ENCODE measurements at places on chromosomes 5 and 9.

DNA sequence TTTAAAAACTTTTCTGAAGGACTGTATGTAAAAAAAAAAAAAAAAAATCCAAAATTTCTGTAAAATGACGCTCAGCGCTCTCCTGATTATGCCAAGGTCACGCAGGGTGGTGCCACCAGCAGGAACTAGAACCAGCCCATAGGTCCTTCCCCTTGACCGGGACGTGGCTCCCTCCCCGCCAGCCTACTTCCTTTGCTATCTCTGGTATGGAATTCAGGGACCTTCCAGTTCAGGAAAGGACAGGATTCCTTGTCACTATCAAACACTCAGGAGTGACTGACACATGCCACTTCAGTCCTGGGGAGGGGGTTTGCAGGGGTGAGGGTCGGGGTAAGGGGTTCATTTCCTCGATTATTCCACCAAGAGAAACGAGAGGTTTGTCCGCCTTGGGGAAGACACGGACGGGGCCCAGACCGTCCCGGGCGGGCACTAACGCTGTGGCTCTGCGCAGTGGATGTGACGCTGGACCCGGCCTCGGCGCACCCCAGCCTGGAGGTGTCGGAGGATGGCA is 18.8 kb downstream of the BTNL9 start:
- DNase-seq = no peak

GRCh38 chr5:169216866-169217265 is 84.1 kb downstream of the SLIT3 start:
- DNase-seq = no peak

GRCh38 chr5:181198905-181199519 is 6.0 kb downstream of the TRIM7 start:
- DNase-seq = no peak

DNA sequence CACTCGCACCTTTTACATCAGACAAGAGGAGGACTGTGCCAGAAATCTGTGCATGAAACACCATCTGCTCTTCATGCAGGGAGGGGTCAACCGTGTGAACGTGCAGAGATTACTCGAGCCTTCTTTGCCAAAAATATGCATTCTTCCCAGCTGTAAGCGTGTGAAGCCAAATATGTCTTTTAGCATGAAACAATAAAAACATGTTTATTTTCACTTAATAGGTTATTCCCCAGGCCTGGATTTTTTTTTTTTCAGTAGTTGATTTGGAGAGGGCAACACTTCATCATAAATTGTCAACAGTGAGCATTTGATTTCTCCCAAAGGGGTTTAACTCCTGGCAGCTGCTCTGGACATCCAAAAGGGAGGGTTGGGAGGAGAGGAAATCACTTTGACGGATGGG is 23.8 kb downstream of the PLAC8L1 start:
- DNase-seq = no peak

DNA sequence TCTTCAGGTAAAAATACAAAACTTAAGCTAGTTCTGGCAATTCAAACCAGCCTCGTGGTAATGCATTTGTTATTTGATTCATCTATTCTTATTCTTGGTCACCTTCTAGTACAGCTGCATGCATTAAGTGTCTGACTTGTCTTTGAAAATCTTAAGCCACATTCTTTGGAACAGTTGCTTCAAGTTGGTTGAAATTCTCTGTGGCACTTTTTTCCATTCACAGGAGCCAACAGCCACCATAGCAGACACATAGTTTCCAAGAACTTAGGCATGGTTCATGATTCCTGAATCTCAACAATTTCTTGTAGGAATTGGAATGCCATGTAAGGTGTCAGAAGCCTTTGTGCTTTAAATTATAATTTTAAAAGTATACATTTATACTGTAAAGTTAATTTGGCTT is 47.4 kb upstream of the MEF2C start:
- no peak for DNase-seq

GRCh38 chr9:83296123-83296522 is 233.2 kb upstream of the RASEF start:
- no peak for DNase-seq

- no peak for DNase-seq
Measured at GRCh38 chr5:12292610-12293204, 388.5 kb upstream of the CTNND2 start.

- no peak for DNase-seq
Measured at GRCh38 chr5:154779105-154779504, 23.9 kb downstream of the LARP1 start.

GRCh38 chr5:150057996-150058395 is 28.4 kb downstream of the CSF1R start:
- no peak for DNase-seq

GRCh38 chr9:120284821-120285220 is 295.1 kb downstream of the CDK5RAP2 start:
- DNase-seq = no peak

- no peak for DNase-seq
Measured at GRCh38 chr5:178069909-178070308, 43.4 kb upstream of the N4BP3 start.

- DNase-seq = no peak
Measured at GRCh38 chr9:14098486-14099180, 215.3 kb downstream of the NFIB start.

DNA sequence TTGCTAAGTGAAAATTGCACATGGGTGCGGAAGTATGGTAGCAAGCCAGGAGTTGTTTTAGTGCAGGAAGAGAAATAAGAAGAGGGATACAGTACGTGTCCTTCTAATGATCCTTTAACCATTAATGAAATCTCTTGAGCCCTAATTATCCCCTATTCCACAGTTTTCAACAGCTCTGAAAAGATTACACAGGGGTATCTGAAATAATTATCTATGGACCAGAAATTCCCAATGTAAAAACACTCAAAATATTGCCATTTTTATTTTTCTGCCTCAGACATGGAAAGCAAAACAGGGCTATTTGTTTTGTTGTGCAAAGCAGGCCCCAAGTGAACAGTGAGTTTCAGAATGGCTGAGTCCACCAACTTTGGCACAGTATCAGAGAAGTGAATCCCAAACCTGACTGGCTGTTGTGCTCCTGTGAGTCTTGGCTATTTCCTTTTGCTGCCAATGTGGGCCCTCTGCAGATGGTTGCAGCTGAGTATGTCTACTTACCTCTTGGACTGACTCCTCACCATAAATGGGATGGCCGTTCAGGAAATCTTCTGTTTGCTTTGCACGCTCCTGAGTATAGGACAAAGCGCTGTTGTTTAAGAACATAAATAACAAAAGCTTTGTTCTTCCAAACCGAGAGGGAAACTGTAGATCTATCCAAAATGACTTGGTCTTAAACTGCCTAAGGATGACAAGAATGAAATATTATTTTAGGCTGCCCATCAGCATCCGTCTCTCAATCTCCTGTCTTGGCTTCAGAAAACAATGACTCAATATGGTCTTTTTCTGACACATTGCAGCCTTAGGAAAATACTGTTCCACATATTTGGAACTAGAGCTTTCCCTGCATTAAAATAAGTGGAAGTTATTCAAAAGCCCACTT is 204.1 kb downstream of the DEPDC1B start:
- DNase-seq = no peak

DNA sequence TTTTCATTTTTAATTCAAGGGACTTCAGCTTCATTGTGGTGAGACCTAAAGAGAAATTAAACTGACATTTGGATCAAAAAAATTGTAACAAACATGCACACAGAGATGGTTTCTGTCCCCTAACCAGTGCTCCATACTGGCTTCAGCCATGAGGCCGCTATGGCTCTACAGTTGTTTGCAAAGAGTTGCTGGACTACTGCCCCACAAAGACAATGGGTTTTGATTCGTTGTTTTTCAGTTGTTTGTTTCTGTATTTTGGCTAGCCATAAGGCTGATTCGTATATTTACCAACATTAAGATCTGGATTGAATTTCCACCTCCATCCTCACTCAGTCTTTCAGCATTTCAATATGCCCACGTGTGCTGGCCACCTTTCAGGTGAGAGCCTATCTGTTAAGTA is 163.7 kb upstream of the KIF2A start:
- DNase-seq = no peak

GRCh38 chr9:20832775-20833174 is 148.7 kb downstream of the FOCAD start:
- DNase-seq = no peak

DNA sequence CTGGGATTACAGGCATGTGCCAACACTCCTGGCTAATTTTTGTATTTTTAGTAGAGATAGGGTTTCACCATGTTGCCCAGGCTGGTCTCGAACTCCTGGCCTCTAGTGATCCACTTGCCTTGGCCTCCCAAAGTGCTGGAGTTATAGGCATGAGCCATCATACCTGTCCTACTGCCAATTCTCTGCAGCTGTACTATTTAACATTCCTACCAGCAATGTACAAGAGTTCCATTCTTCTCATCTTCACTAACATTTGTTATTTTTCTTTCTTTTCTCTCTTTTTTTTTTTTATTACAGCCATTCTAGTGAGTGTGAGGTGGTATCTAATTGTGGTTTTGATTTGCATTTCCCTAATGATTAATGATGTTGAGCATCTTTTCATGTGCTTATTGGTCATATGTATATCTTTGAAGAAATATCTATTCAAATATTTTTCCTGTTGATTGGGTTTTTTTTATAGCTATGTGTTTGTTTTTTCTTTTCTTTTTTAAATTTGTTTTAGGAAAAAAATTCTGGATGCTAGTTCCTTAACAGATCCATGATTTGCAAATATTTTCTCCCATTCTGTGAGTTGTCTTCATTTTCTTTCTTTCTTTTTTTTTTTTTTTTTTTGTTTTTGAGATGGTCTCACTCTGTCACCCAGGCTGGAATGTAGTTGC is 17.4 kb downstream of the ANKHD1 start:
- DNase-seq = no peak

DNA sequence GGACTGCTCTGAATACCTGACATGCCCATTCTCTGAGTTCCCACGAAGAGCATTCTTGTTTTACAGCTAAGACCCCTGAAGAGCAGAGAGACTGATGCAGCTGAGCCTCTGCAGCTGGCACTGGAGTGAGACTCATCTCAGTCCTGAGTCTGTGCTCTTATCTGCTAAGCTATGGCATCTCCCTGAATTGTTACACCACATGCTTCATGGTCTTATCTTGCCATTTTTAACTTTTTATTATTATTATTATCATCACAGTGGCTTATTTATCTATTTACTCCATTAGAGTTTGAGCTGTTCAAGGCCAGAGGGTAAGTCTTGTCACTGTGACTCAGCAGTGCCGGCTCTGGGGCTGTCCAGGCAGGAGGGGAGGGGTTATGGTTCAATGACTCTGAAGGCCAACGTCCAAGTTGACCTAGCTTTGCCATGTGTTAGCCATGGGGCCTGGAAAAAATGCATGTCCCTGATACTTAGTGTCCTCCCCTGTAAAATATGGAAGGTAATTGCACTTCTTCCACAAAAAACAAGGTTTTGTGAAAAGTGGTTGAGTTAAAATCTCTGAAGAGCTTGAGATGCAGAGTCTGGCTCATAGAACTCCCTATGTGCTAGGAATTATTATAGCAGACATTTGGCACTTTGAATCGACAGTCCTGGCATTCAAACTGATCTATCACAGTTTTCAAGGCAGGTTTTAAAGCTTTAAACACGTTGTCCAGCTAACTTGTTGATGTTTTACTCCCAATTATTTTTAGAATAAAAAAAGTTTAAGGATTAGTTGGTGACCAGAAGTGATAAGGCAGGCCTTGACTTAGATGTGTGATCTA is 94.6 kb downstream of the ALDH1A1 start:
- no peak for DNase-seq

GRCh38 chr5:32279786-32280185 is 33.0 kb downstream of the MTMR12 start:
- DNase-seq = no peak

DNA sequence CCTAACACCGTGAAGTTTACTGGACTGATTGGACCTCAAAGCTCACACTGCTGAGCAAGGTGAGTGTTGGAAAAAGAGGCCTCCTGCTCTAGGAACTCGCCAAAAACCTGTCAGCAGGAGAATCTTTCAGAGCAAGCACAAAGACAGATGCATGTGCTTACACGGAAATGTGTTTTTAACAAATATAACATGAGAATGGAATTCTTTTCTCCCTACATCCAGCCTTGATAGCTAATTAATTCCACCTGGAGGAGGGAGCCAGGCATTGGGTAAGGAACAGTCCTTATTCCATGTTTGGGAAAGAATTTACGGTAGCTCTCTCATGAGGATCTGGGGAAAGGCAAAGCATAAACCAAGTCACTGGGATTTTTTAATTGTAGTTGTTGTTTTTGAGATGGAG is 98.8 kb downstream of the KLF4 start:
- DNase-seq = no peak

GRCh38 chr5:867300-867870 is 16.6 kb upstream of the ZDHHC11 start:
- no peak for DNase-seq

GRCh38 chr5:180644129-180644824 is 5.1 kb downstream of the FLT4 start:
- DNase-seq = no peak

GRCh38 chr9:5721279-5722087 is 92.6 kb downstream of the RIC1 start:
- no peak for DNase-seq

- no peak for DNase-seq
Measured at GRCh38 chr5:14948383-14948782, 76.8 kb upstream of the ANKH start.

All from stimulated activated CD8-positive, alpha-beta memory T cell treated with anti-CD3 and anti-CD28 coated beads, Interleukin-4, amount 100 ng/mL, for 1 hour (primary cell).